ENCODE measurements at places on chromosomes 4 and X.

DNA sequence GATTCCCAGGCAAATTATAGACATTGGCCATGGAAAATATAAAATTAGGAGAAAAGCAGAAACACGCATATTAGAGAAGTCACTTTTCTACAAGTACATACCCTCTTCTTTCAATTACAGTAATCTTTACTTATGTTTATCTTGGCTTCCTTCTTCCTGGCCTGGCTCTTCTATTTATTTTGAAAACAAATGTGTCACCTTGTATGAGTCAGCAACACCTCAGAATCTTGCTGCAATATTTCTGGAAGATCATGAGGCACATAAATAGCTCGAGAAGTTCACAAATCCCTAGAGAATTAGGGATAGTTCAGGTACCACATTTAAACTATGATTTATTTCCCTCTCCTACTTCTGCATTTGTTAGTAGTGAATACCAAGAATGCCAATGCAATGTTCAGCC lies 124.6 kb downstream of the ANOS1 start:
- DNase-seq, result no peak

GRCh38 chr4:155543126-155543765 lies 123.4 kb upstream of the GUCY1A1 start:
- DNase-seq, result no peak

DNA sequence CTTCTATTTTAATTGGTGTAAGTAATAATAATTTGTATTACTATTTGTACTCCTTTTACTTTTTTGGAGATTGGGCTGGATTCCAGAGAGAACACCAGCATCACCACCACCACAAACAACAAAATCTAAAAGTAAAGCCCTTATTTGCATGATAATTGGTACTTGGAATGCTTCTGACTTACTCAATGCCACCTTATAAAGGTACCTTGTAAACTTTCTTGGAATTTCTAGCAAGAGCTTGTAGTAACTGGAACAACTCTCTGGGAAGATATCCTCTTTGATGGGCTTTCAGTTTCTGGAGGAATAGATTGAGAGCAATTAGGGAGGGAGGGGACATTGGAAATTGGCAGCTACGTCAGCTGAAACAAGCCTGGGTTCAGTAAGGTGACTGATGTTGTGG lies 20.2 kb upstream of the PITX2 start:
- DNase-seq, result no peak

- no peak for DNase-seq
These were observed 153.5 kb downstream of the STK32B start for GRCh38 chr4:5204781-5205180.

GRCh38 chrX:13902406-13902805 lies 85.5 kb upstream of the GPM6B start:
- no peak for DNase-seq

DNA sequence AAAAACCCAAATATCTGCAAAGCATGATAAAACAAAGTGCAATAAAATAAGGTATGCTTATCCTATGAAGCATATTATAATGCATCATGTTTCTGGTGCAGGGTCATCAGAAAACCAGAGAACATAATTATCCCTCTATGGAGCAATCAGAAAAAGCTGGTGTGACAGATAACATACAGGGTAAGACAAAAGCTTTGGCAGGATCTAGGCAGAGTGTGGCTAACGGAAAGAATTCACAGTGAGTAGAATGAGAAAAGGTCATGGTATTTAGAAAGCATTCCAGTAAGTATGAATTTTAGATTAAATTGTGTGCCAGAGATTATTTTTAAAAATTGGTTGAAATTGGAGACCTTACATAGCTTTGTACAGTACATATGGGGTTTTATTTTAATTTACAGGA lies 29.0 kb upstream of the UGT2B4 start:
- DNase-seq, result no peak

- DNase-seq, result no peak
These were observed 42.1 kb upstream of the MAGEB10 start for GRCh38 chrX:27765718-27766117.

DNA sequence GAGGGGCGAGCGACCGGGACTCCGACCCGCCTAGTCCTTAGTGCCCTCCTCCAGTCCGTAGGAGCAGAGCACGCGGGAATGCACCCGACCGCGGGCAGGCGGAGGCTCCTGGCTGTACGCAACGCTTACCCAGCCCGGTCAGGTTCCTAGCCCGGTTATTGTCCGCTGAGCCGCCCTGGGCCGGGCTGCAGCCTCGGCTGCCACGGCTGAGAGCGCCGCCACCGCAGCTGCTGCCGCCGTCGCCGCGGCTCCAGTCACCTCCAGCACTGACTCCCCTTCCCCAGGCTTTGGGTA lies at the start of gene AMER1:
AMER1 (minus strand) TSS at position 268 of the 294 bp plus-strand sequence. CDS start 12,422 bp downstream, outside the sequence.
- DNase-seq, result no peak

GRCh38 chrX:331151-331824 lies 12.7 kb upstream of the GTPBP6 start:
- DNase-seq, result no peak

Measured in SHP77 (cell line).